ENCODE measurements at places on chromosomes 2 and 18. TPM values are rescaled to one million over a fixed set of nuclear protein-coding genes. Genes with fewer than 3 reads are reported as not detected.

DNA sequence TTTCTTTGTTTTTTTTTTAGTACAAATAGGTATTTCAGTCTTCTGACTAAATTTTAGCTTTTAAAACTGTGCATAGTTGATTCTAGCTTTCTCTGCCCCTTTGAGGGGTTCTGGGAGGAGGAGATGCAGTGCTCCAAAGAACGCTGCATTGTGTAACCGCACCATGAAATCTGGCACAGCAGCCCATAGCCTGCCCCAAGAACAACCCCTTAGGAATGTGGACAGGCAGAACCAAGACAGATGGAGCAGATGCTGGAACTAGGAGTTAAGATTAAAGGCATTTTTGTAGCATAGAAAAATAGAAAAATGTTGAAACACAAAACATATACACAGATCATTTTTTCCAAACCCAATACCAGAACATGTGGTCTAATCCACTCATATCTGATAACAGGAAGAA is 187.5 kb downstream of the SCG2 start:
- DNase-seq = peak; percentile 95

DNA sequence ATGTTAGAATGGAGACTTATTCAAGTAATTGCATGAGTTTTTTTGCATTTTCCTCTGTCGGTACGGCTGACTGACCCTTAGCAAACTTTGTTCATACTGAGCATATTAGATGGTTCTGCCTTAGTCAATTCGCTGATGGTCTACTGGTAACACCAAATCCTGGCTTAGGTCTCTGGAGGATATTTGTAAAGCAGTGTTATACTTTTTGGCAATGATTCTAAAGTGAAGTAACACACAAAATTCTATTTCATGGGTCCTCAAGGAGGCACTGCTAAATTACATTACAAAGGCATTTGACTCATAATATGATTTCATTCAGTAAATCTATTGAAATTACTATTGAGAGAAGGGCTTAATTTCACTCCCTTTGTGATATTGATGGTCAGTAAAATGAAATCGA is 246.8 kb upstream of the RASGRP3 start:
- no peak for DNase-seq

DNA sequence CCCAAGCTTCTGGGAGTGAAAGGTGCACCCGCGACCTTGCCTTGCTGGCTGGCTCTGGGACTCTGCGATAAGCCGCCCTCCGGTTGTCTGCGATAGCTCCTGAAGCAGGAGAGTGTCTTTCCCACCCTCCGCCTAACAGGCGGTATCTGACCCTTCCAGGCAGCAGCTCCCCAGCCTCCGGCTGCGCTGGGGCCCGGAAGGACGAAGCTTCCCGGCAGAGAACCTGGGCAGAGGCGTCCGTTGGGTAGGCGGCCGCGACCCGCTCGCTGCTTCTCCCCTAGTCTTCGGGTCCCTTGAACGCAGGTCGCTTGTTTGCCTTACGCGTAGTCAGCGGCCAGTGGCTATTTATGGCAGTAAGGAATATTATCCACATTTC is 446 bp upstream of the RHBDD1 start:
- DNase-seq = no peak

DNA sequence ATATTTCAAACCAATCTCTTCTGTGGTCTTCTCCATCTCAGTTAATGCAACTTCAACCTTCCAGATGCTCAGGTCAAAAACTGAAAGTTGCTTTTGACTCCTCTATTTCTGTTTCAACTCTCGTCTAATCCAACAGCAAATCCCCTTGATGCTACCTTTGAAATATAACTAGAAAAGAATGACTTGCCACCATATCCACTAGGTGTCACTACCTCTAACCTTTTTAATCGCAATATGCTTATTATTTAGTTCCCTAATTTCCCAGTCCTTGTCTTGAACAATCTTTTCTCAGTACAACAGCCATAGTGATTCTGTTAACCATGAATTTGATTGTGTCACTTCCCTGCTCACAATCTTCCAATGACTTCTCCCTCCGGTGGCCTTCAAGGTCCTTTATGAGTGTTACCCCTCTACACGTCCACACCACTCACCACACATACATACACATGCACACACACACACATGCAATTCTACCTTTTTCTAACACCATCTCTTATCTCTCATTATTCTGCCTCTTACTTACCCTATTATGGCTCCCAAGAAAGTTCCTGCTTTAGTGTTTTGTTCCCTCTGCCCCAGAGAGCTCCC is 245.5 kb upstream of the KCNJ3 start:
- peak; percentile 39 for DNase-seq

- no peak for DNase-seq
These were observed 5.8 kb downstream of the CAMKMT start for GRCh38 chr2:44367591-44367990.

DNA sequence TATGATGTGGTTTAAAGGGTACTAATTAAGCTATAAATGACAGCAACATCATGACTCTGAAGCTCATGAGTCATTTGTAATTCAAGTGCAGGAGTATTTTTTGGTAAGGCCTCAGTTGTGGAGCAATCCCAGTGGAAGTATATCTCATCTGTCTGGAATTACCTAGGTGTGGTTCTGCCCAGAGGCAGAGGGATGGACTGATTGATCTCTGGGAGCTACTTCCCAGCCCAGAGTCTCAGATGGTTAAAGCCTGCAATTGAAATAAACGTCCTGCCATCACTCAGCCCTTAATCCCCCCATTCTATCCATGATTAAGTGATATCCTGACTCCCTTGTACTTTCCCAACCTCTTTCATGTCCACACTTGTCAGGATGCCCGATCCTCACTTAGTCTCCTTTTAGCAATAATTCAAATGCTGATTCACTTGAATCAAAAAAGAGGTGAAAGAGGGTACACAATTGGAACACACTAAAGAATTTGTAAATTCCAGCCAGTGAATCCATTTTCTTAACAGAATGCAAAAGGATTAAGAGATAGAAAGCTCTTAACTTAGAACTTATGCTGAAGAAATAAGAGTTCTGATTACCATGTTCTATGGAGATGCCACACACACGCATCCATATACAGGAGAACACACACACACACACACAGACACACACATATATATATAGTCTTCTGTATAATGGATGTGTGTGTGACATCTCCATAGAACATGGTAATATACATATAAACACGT is 664.4 kb downstream of the NYAP2 start:
- DNase-seq = no peak

DNA sequence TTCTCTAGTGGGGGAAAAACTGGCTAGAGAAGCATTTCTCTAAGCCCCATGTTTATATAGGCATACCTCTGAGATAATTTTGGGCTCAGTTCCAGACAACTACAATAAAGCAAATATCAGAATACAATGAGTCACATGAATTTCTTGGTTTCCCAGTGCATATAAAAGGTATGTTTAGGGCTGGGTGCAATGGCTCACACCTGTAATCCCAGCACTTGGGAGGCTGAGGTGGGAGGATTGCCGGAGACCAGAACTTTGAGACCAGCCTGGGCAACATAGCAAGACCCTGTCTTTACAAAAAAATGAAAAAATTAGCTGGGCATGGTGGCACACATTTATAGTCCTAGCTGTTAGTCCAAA is 22.2 kb downstream of the TSN start:
- no peak for DNase-seq

- peak; percentile 69 for DNase-seq
These were observed 35.5 kb downstream of the ACVR1 start for GRCh38 chr2:157840568-157841156.

GRCh38 chr18:14026199-14026598 is 106.0 kb downstream of the ZNF519 start:
- DNase-seq = no peak

- no peak for DNase-seq
These were observed 18.9 kb downstream of the LTBP1 start for GRCh38 chr2:32965523-32966171.

- no peak for DNase-seq
These were observed 79.3 kb downstream of the TGFA start for GRCh38 chr2:70474256-70474848.

GRCh38 chr2:215811003-215811402 is 202.3 kb downstream of the MREG start:
- DNase-seq = no peak

DNA sequence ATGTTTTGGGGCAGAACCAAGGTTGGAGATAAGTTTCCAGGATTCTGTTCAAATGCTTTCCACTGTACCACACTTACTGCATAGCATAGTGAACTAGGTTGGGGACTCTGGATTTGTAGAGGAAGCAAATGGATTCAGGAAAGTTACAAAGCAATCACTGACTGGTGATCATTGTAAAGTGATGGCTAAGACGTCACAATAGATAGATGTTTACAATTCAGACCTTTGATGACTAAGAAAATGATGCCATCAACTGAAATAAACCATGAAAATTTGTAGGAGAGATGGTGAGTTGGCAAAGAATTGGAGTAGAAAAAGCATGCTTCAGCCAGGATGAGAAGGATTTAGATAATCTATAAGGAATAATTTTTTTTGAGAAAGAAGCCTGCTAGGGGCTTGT is 178.0 kb downstream of the UBE2E3 start:
- no peak for DNase-seq

GRCh38 chr2:163655667-163656066 is 80.1 kb downstream of the FIGN start:
- peak; percentile 30 for DNase-seq

- DNase-seq = no peak
These were observed 24.5 kb downstream of the UGP2 start for GRCh38 chr2:63866009-63866709.

GRCh38 chr2:131093696-131094462 is 619 bp upstream of the FAM168B start:
- DNase-seq = peak; percentile 81

DNA sequence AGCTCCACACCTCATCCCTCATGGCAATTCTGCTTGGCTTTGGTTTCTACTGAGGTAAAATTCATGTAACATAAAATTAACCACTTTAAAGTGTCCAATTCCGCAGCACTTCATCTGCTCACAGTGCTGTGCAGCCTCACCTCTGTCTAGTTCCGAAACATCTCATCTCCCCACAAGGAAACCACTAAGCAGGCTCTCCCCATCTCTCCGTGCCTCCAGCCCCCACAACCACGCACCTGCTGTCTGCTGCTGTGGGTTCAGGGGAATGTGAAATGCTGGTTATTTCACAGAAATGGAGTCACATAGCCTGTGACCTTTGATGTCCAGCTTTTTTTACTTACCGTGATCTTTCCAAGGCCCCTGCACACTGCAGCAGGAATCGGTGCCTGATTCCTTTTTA is 7.7 kb upstream of the GPC1 start:
- DNase-seq = no peak

- DNase-seq = peak; percentile 97
These were observed 54.4 kb upstream of the FOSL2 start for GRCh38 chr2:28338046-28338817.

DNA sequence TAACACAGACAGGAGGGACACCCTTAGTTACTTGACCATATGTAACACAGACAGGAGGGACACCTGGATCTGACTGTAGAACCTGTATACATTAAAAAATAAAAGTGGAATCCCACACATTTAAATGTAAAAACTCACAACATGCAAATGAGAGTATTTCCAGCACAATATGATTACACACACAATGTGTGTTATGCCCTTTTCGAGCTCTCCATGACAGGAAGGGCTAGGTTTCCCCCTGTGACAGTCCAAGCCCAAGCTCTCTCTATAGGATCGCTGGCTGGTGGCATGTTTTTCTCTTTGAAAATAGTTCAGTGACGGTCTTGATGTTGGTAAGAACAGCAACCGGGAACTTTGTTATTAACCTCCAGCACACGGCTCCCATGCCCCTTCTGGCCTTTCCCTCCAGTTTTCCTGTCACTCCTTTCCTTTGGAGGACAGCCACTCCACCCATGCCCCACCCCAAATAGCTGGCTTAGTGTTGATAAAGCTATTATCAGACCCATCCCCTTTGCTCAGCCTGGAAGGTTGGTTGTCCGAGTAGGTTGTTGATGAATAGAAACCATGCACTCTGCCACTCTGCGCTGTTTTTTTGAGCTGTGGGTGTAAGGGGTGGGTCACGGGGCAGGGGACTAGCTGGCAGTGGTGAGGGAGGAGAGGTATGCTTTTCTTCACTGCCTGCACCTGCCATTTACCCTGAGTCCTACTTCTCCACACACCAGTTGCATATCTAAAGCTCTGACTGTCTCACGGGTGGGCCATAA is 2.7 kb downstream of the RASGRP3 start:
- DNase-seq = no peak

DNA sequence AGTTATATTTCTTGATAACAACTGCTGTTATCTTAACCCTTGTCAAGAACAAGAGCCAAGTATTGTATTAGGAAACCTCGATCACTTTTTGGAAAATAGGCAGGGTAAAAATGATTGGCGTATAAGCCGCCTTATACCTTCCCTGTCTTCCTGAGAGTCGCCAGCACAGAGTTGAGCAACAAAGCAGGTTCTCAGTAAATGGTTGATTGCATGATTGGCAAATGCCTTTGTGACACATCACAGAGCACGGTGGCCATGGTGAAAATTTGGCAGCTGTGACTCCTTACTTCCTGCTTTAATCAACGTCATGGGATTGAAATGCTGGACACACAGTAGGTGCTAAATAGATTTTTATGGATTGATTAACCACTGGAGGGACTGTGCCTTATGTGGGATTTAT is 3.9 kb upstream of the KLHL29 start:
- peak; percentile 74 for DNase-seq

- no peak for DNase-seq
These were observed 1.7 kb upstream of the ESCO1 start for GRCh38 chr18:21602299-21602587.

DNA sequence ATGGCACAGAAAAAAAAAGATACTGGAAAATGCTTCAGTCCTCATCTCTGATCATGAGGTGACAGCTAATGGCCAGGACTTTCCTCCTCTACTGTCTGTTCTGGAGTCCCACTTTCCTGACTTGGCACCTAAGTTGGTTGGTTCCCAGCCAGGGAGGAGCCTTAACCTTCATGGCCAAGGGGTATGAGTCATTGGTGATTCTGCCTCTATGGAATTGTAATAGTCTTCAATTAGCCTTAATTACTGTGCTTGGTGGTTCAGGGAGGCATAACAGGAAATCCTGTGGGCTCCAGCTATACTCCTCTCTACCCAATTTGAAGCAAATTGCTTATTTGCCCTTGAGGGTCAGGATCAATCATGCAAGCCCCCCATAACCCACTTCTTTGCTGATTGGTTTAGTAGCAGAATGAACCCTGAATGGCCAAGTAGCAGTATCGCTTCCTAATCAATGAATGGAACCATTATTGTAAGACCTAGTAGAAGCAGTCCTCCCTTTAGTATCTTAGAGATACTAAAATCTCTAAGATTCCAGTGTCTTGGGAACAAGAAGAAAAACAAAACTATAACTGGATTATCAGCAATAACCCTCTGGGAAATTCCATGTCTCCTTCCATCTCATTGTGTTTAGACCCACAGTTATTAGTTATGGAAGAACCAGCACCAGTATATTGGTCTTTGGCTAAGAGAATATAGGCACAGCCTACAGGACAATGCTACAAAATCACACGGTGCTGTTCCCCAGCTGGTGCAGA is 109.0 kb downstream of the COL6A3 start:
- no peak for DNase-seq

Gene GPATCH11
- total RNA-seq = 4.4 TPM

Gene MOGAT1
- total RNA-seq = not detected

Gene PLCL1
- total RNA-seq = 4.9 TPM

Gene PLCD4
- total RNA-seq = 1.6 TPM

Gene MBP
- total RNA-seq = 0.04 TPM

Gene PROM2
- total RNA-seq = 16.0 TPM

Gene SLC8A1
- total RNA-seq = 492 TPM
